Adrenal gland (tissue), 19 donors: ENCODE measurements at places on chromosomes 5 and 9. TPM values are rescaled to one million over a fixed set of nuclear protein-coding genes. Genes with fewer than 3 reads are reported as not detected.

GRCh38 chr5:115815006-115815692, 1.3 kb downstream of the CDO1 start:
- DNase-seq: no peak

- peak; percentile 62 for DNase-seq
Observed at GRCh38 chr5:141757402-141757801, 75.4 kb upstream of the ARAP3 start.

GRCh38 chr9:88218726-88219125, 80.5 kb upstream of the SPATA31C2 start:
- DNase-seq: no peak

DNA sequence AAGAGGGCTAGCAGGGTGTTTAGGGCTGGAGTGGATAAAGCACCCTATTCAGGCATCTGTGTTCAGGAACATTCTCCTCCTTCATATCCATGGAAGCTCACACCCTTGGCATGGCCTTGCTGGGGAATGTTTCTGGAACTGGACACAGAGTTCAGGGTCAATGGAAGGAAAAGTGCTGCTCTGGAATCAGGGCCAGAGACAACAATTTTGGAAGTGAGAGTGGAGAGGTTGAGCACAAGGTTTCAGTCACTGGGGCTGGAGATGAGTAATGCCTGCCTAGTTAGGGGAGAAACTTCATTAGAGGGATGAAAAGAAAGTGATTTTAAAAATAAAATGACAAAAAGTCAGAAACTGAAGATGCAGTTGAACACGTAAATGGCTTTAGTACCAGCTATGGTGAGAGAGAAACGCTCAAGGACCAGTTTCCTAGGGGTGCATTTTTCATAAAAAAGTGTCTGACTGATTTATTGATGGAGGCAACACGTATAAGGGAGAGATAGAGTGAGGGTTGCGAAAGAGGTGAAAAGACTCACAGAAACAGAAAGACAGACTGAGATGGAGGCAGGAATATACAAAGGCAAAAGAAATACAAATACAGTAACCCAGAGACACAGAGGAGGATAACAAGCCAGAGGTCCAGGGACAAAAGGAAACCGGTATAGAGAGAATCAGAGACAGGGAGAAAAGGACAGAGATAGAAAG, 8.0 kb upstream of the TNFSF15 start:
- DNase-seq: peak; percentile 14

DNA sequence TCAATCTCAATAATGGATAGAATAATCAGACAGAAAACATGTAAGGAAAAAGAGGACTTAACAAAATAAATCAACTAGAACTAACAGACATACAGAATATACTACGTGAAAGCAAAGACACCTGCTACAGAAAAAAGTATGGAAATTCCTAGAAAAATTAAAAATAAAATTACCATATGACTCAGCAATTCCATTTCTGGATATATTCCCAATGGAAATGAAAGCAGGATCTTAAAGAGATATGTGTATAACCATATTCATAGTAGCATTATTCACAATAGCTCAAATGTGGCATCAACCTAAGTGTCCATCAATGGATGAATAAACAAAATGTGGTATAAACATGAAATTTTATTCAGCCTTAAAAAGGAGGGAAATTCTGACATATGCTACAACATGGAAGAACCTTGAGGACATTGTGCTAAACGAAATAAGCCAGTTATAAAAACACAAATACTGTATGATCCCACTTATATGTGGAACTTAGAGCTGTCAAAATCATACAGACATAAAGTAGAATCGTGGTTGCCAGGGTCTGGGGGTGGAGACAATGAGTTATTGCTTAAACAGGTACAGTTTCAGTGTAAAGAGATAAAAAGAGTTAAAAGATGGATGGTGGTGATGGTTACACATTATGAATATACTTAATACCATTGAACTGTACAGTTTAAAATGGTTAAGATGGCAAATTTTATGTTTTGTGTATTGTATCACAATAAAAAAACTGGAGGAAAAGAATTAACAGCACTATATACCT, 6.9 kb downstream of the PLAA start:
- no peak for DNase-seq

DNA sequence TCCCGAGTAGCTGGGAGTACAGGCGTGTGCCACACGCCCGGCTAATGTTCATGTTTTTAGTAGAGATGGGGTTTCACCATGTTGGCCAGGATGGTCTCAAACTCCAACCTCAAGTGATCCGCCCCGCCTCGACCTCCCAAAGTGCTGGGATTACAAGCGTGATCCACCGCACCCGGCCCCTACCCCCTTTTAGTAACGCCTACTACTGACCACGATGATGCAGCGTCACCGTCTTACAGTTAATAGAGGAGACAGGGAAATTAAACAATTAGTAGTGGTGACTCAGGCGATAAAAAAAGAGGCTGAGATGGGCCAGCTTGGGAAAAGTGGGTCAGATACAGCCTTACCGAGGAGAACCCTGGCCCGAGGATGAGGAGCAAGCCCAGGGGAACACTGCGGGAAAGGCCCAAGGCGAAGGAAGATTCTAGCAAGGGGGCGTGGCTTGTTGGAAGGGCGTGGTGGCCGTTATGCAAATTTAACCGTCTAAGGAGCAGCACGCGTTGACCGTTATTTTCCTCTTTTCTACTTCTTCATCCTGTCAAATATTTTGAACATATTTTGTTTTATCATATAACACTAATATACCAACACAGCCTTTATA, 1.6 kb upstream of the SETX start:
- DNase-seq: no peak

DNA sequence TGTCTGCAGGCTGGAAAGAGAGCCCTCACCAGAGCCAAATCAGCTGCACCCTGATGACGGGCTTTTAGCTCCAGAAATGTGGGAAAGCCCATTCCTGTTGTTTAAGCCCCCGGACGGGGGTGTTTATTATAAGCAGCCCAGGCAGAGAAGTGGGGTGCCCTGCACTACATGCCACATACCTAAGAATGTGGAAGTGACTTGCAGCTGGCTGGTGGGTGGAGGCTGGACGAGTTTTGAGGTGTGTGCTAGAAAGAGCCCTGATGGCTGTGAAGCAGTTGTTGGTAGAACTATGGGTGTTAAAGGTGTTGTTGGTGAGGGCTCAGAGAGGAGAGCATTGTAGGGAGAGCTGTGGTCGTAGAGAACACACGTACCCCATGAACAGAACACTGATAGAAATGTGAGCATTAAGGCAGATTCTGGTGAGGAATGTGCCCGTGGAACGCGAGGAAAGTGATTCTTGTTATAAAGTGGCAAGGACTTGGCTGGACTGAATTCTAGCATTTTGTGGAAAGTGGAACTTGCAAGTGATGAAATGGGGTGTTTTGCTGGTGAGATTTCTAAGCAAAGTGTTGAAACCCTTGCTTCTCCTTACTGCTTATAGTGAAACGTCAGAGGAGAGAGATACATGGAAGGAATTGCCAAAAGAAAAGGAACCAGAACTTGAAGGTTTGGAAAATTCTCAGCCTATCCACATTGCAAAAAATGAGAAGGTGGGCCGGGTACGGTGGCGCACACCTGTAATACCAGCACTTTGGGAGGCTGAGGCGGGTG, 38.9 kb downstream of the AHRR start:
- no peak for DNase-seq

- no peak for DNase-seq
Observed at GRCh38 chr5:40043916-40044315, 619.1 kb upstream of the DAB2 start.

GRCh38 chr9:83477120-83477519, 61.1 kb downstream of the FRMD3 start:
- no peak for DNase-seq

- no peak for DNase-seq
Observed at GRCh38 chr5:44028226-44028625, 361.0 kb downstream of the FGF10 start.

DNA sequence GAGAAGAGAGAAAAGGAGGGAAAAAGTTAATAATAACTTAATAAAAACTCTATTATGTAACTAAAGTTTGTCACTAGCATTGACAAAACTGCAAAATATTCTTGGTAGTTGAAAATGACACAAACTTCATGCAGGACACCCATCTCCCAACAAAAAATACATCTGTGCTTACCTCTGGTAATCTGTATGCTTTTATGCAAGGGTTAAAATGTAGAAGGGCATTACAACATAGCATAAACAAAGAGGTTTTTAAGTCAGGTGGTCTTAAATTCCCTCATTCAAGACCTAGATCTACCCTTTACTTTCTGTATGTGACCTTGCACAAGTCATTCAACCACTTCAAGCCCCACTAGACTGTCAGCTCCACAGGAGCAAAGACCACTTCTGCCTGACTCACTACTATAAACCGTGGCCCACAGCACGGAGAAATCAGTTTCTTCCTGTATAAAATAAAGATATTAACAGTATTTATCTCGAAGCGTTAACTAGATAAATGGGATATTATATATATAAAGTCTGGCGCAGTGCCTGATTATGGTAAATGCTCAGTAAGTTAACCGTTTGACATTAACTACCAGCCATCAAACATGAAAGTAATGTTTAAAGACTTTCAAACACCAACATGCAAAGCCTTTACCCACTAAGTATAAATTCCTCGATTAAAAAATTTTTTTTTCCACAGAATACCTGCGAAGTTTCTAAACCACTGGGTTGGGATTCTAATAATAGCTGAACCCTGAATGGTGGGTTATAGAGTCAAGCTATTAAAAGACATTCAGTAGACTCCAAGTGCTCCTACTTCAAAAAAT, 2.0 kb downstream of the FBXL17 start:
- DNase-seq: no peak

DNA sequence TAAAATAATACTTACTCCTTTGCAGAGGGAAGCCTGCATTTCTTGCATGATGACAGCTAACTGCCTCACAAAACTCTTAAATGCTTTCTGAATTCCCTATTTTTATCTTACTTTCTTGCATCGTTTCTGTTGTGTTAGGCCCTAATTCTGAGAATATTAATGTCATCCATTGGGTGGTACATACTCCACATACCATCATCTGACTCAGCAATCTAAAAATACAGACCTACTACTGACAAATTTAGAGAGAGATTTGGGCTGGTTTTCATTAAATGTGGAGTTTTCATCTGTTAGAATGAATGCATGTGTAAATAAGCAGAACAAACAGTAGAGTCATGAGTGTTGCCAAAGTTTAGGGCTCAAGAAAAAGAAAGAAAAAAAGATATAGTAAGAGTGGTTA, 26.5 kb upstream of the KCNN2 start:
- DNase-seq: no peak

- DNase-seq: peak; percentile 90
Observed at GRCh38 chr5:142013734-142014521, 1.1 kb upstream of the GNPDA1 start.

DNA sequence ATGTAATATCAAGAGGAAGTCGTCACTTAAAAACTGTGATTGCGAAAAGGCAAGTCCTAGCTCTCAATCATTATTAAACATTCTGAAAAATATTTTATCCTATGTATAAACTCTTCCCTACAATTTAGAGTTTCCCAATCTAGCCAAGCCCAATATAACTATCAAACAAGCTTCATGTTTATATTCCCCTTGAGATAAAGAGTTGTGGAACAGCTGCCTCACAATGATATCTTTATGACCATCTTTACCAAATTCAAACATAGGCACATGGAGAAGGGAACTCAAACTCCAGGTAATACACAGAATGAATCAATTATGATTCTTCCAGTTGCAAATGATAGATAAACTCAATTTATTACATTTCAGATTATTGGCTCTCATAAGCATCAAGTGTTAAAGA, 1468.7 kb downstream of the EFNA5 start:
- DNase-seq: no peak

GRCh38 chr5:60512117-60512516, 187.8 kb downstream of the DEPDC1B start:
- DNase-seq: no peak

DNA sequence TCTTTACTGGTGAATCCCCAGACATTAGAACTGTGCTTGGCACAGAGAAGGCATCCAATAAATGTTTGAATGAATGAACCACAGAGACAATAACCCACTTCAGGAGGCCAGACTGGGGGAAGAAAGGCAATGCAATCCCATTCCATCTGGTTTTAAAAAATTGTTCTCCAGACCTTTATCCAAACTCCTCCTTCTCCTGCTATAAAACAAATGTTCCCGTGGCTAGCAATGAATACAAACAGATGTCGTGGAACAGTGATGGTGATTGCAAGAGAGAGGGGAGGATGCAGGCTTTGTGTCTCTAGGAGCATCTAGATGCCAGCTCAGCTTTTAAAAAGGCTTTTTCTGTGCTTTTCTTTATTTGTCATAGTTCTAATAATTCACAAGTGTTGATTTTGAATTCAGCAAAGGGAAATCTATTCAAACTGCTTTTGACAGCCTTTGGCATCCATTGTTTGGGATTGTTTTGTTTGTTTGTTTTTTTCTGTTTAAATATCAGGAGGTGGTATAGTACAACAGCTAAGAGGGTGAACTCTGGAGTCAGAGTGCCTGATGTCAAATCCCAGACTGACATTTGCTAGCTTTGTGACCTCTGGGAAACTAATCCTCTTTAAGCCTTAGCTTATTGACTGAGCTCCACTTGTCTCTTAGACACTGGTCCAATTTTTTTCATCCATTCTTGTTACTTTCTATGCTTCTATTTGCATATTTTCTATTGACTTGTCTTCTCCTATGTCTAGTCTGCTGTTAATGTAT, 59.1 kb downstream of the TNFSF15 start:
- no peak for DNase-seq

DNA sequence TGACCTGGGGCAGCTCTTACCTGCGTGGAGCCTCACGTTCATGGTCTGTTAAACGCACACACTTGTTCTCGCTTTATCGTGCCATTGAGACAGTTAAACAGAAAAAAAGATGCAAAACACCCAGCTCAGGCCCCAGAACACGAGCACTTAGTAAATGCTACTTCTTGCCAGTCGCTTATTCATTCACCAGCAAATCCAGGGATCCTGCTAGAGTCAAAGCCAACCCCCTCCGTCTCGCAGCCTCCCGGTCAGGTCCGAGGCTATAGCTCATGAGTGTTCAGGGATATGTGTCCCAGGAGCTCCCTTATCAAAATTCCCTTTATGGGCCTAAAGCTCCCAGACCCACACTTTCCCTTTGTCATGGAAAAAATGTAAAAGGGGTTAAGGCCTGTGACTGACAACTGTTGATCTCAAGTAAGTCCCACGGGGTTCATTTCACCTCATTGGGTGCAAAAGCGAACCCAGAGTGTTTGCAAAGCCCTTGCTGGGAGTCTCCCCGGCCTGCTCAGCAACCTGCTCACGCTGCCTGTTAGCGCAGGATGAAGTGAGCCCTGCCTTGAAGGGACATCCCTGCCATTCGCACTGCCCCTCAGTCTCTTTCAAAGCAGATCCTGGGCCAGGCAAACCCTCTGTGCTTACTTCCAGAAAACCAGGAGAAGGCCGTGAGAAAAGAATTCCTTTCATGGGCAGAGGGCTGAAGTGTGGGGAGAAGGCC, 40.7 kb downstream of the HRH2 start:
- DNase-seq: no peak

ACTBL2 gene
- not detected for total RNA-seq

CLIC3 gene
- 1.3 TPM for total RNA-seq

CTSV gene
- 0.36 TPM for total RNA-seq

NR2F1 gene
- total RNA-seq: 69.6 TPM

NAA35 gene
- 29.1 TPM for total RNA-seq

SPATA31A6 gene
- total RNA-seq: not detected
